ENCODE measurements at places on chromosomes 7 and 10.
A peak's percentile ranks its signal among the peaks of the same experiment; 100 is the strongest.

GRCh38 chr7:84085998-84086397, 108.6 kb downstream of the SEMA3A start:
- DNase-seq, result no peak

- peak; percentile 68 for DNase-seq
Observed at GRCh38 chr7:131327049-131327625, 539 bp upstream of the MKLN1 start.

DNA sequence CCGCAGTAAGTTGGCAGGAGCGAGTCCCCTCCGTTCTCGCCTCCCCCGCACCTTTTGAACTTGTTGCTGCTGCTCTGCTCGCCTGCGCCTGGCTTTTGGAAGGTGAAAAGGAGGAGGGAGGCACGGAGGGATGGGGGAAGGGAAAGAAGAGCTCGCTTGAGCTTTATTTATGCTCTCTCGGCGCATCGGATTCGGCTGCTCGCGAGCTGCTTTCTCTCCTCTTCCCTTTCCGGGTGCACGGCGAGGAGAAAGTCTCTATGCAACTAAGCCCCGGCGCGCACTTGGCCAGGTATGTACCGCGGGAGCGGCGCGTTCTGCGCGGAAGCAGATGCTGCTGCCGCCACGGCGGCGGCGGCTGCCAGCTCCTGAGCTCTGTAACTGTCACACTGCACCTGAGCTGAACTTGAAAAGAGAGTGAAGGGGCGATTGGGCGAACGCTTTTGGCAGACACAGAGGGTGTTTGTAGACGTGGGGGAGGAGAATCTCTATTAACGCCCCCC, 551 bp downstream of the KCND2 start:
- DNase-seq, result no peak

DNA sequence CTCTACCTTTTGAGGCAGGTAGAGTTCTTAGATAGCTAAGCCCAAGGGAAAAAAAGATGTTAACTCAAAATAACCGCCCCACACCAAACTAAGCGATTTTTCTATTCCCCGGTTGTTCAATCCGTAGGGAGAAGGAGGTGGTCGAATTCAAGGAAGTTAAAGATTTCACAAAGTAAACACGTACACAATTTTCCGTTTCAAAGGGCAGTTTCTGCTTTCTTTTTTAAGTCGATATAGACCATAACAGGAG, 842 bp downstream of the KBTBD2 start:
- DNase-seq, result no peak

DNA sequence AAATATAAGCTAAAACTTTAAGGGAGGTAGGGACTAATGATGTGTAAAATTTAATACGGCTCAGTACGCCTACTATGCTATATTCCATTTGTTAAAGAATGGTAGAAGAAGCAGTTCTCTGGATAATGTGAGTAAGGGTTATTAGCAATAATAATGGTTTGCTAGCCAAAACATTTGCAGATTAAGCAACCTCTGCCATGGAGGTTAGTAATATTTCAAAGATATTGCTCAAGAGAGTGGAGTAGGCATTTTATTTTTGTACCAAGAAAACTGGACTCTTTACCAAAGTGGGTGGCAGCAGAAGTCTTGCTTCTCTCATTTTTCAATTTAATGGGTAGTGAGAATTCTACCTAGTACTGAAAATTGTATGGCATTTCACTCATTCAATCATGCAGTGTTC, 158.9 kb upstream of the TMEM106B start:
- no peak for DNase-seq

GRCh38 chr7:42278344-42278743, 41.3 kb upstream of the GLI3 start:
- DNase-seq, result no peak

DNA sequence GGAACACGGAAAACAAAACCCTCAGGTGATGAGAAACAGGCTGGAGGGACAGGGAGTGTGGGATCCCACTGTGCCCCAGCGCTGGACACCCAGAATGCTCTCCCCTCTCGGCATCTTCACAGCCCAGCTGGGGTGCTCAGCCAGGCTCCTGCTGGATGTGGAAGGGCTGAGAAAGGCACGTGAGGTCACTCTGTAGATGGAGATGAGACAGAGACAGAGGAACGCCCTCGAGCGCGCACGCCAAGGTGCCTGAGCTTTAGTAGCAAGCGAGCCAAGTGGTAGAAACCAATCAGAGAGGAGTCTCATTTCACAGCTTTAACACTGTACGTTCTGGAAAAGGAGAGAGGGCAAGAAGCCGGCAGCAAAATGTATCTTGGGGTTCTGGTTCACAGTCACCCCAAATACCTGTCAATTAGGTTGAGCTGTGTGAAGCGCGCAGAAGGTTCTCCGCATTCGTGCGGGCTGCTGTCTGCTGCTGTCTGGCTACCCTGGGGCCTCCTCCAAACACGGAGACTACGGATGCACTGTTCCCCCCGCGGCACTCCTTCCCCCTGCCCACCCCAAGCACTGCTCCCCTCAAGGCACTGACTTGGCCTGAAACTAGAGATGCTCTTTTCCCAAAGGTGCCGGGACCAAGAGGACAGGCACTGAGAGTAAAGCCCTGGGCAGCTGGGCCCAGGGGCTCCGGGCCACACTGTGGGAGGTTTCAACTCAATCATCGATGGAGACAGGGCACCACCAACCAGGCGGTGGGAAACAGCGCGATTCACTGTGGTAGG, 91.4 kb downstream of the ZRANB1 start:
- peak; percentile 31 for DNase-seq

DNA sequence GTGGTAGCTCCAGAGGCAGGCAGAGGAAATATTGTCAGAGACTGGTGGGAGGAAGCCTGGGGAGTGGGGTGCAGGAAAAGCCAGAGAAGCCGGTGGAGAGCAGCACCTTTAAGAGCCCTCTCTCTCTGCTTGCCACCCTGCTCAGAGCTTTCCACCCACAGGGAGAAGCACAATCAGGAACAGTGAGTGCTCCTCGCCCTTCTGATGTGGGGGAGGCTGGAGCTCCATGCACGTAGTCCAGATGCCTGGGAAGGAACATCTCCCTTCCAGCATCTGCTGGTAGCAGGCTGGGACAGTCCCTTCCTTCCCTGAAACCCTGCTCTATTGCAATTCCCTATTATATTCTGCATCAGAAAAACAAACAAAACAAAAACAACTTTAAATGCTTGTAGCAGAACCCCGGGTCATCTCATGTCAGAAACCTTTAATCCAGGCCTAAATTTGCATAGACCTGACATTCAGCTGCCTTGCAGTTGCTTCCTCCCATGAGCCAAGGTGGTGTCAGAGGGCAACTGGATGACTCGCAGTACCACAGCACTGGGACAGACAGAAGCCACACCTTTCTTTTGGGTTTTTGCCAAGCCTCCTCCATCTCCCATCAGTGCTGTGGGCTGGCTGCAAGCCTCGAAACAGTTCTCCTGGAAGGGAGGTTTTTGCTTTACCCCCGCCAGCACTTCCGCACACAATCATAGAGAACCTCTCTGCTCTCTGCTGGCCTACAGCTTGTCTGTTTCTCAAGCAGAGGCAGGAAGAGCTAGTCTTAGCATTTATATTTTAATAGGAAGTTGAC, 13.1 kb downstream of the AVPI1 start:
- no peak for DNase-seq

DNA sequence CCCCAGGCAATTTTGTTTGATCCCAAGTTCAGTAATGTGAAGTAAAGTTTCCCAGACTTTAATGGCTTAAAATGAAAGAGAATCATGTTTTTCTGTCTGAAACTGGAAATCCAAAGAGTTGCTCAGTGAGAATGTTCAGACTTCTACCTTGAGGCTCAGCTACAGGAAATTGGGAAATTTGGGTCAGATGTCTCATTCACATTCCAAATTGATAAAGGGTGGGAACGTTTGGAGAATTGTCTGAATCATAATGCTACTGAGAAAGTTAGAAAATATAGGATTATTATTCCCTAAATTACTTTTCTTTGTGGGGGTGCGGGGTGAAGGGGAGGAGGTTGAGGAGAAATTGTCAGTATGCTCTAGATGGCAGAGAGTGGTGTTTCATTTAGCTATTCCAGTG, 773.9 kb downstream of the LRMDA start:
- no peak for DNase-seq

DNA sequence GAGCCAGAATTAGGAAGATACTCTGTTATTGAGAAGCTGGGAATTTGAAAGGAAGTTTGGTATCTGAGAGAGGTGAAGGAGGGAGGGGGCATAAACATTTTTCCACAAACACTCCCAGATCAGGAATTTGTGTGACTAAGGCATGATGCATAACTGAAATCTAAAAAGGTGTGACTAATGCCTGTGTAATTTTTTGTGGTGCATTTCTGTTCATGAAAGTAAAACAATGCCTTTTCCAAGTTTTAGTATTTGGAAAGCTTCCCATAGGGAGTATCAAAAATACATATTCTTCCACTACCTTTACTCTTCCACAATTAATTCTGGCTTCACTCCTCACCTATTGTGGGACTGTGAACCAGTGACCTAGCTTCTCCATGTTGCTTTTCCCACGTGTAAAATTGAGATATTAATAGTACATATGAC, 56.4 kb upstream of the CAV2 start:
- no peak for DNase-seq

Data from mucosa of descending colon (tissue), 3 donors.